ENCODE measurements at places on chromosomes 11 and 22.

- peak; percentile 73 for DNase-seq
Measured at GRCh38 chr22:22342697-22343580, 98.4 kb downstream of the VPREB1 start.

DNA sequence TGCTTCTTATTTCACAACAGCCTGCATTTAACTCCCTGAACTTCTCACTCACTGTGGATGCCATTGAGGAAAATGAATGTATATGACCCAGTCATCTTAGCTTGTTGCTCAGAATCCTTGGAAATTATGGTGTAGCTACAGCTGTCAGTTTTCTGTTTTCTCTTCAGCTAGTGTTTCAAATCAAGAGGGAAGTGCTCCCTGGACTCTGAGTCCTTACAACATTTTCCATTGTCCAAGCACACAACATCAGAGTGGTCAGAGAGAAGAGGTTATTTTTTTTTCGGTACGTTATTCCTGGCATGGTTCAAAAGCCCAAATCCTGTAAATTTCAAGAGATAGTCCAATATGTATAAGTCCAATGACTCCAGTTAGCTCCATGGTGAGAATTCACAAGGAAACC lies 23.6 kb downstream of the MS4A6A start:
- DNase-seq = no peak

DNA sequence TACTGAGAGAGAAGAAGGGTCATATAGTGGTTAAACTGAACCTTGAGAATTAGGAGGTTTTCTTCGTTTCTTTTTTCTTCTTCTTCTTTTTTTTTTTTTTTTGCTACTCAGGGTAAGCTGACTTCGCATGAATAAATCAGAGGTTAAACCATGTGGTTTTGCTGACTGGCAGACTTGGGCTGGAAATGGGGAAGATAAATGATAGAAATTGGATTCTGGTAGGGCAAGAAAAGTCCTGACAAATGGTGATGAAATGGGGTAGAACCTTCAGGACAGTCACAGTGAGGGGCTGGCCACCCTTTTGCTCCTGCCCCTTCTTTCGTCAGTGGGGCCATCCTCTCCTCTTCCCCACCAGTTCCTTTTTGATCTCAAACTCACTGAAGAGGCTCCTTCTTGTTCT lies 1.6 kb upstream of the SWAP70 start:
- no peak for DNase-seq

DNA sequence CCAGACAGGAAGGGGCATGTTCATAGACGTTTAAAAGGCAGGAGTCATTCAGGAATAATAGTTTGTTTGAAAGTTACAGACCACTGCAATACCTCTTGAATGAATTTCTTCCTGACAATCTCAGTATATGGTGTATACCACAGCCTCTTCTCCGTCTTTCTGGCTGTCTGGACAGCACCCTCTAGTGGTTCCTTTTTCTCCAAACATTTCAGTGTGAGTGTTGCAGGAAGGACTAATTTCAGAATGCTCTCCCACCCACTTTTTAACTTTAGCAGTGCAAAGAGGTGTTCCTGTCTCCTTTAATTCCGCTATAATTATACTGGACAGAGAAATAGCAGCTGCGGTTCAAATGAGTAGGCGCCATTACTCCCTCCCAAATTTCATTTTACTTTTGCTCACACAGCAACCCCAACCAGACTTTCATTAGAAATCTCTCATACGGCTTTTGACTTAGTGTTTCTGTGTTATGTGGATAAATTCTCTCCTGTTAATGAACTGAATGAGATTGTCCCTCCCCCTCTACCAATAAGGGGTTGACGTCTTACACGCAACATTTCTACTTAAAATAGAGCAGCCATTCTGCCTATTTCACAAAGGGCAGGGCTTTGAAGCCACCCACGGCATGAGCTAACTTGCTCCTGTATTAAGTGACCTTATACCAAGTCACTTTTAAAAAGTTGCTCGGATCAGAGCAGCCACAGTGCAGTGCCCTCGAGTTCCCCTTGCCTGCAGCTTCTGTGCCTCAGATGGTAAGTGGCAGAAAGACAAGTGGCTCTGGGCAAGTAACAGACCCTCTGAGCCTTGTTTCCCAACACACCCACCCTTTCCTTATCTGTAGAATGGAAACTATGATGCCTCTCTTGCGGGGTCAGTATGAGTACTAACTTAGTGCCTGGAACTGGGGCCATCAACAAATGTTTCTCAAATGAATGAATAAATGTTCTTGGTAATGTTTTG lies 368.6 kb downstream of the OPCML start:
- DNase-seq = peak; percentile 49

DNA sequence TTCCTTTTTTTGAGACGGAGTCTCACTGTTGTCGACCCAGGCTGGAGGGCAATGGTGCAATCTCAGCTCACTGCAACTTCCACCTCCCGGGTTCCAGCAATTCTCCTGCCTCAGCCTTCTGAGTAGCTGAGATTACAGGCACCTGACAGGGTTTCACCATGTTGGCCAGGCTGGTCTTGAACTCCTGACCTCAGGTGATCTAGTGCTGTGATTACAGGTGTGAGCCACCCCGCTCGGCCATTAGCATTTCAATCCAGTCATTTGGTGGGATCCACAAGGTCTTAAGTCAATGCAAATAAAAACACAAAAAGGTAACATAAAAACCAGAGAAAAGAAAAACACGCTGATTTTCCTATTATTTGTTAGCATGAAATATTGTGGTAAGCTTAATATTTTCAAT lies 1227.2 kb upstream of the TENM4 start:
- no peak for DNase-seq

DNA sequence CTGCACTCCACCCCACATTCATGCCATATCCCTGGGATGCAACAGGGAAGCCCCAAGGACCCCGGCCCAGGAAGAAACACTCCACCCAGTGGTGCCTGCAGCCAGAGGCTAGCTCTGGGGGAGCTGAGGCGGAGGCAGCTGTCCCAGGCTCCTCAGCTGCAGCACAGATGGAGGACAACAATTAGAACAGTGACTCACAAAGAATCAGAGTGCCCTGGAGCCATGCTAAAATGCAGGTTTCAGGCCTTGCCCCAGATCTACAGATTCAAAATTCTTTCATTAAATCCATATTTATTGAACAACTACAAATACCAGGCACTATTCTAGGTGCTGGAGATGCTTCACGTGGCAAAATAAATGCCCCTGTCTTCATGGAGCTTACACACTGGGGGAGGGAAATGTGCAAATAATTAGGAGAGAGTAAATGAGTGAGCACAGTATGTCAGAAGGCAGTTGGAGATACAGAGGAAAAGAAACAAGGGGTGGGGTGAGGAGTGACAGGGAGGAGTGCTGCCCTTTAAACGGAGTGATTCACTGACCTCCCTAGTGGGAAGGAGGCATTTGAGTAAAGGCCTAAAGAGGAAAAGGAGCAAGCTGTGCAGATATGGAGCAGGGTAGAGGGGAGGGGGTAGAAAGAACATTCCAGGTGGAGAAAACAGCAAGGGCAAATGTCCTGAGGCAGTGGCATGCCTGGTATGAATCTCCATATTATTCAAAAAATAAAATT lies 73.3 kb upstream of the CSNK2A3 start:
- no peak for DNase-seq

DNA sequence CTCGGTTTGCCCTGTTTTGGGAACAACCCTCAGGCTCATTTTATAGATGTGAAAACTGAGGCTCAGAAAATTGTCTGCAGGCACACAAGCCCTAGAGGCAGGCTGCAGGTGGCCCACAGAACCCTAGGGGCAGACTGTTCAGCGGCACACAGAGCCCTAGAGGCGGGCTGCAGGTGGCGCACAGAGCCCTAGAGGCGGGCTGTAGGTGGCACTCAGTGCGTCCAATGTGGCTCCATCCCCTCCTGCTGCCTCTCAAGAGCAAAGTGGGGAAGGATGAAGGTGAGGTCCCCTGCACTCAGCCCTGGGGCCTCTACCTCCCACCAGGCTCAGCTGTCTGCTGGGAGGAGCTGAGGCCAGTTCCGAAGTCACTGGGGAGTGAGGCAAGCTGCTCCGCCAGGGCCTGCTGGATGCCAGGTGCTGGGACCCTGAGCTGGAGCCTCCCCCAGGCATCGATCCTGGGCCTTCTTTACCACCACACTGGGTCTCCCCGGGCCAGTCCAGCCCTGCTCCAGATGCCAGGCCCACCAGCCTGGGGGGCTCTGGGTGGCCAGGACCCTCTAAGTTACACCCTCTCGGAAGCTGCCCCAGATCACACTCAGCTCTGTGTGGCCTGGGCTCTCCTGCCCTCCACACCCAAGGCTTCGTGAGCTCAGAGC lies 2.3 kb downstream of the ACY3 start:
- DNase-seq = peak; percentile 66

DNA sequence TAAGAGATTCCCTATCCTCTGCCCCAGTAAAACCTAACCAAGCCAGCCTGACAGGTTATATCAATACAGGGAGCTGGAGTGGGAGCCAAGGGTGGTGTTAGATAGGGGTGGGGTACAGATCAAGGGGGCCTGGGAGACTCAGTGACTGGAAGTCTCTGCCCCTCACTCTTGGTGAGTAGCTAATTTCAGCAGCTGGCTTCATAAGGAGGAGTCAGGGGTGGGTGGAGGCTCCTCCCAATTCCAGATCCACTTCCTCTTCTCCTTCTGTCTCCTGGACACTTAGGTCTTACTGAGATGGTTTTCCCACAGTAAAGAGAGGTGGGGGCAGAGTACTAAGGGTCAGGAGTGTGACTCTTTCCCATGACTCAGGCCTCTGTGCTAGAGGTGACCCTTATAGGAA lies 1.1 kb upstream of the VSIG2 start:
- no peak for DNase-seq

GRCh38 chr11:34706709-34707461 lies 86.0 kb downstream of the EHF start:
- no peak for DNase-seq

DNA sequence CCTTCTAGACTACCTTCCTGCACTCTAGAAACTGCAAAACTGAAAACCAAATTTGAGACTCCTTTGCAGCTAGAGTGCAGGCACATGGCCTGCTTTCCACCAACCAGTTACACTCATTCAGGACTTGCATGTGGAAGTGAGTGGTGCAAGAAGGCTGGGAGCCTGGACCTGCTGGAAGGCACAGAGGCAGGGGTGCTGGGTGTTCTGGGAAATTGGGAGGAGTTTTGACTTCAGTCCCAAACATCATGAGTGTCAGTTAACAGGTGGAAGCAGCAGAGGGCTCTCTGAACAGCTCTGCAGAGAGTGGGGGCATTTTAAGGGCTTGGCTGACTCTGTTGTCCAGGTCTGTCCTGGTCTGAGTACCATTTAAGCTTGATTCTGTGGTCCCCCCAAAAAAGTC lies 49.3 kb upstream of the SYT13 start:
- no peak for DNase-seq

GRCh38 chr11:75677909-75678308 lies 9.1 kb upstream of the MAP6 start:
- DNase-seq = peak; percentile 10

DNA sequence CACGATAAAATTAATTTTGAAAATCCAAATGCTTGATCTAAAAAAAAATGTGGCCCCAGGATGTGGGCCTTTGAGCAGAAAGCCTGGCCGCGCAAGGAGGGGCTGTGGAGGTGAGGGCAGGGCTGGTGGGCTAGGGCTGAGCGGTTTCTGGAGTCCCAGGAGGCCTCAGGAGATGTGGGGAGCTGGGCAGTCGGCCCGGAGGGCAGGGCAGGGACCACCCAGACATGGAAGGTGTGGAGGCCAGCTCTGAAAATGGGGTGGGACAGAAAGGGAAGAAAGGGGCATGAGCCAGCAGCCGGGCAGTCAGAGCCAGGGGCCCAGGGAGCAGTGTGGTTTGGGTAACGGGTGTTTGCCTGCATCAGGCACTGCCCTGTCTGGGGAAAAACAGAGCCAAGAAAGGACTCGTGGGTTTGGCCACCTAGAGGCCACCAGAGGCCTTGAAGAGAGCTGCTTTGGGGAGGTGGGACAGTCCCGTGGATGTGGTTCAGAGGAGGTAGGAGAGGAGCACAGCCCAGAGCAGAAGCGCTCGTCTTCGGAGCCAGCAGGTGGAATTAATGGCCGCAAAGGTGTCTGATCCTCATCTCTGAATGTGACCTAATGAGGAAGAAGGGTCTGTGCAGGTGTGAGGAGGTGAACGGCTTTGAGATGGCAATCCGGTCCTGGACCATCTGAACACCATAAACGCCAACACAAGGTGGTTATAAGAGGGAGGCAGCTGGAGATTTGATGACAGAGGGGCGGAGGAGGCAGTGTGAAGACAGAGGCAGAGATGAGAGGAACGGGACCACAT lies 50.2 kb downstream of the IGF2 start:
- no peak for DNase-seq

DNA sequence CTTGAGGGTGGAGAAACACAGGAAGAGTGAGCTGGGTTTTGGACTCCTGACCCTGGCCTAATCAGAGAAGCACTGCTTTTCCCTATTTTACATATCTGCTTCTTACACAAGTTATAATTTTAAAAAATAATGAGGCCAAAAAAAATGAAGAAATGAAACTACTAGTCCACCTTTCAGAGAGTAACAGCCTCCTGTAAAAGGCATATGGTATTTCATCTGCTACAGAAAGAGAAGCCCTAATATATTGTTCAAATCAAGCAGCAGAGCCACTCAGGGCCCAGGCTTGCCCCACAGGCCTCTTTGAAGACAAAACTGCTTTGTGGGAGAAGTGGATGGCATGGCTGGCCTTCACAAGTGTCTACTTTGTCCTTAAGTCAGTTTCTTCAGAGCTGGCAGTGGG lies 10.0 kb downstream of the DIXDC1 start:
- no peak for DNase-seq

GRCh38 chr11:65503949-65504673 lies 5.3 kb downstream of the MALAT1 start:
- peak; percentile 41 for DNase-seq

DNA sequence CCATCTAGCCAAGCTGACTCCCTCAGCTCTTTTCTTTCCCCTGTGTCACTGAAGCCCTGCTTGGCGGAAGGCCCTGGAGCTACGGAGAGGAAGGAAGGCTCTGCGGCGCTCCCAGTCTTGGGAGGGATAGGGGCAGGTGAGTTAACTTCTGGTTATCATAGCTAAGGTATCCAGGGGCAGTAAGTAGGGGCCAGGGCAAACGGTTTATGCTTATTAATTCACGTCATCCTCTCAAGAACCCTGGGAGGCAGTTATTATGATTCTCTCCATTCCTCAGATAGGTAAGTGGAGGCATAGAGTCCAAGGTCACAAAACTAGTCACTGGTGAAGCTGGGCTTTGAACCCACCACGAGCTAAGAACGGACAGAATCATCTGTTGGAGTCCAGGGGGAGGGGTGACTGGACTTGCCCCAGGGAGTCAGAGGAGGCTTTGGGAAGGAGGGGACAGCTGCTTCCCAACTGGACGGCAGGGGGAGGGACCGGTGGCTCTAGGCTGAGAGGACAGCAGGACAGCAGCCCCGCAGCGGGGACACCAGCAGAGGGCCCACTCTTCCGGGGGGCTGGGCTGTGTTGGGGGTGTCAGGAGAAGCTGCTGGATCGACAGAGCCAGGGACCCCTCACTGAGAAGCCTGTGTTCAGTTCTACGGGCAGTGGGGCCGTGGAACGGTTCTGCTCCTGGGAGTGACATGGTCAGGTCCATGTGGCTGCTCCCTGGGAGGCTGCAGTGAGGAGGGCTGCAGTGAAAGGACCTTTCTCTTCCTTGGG lies 3.5 kb downstream of the BAIAP2L2 start:
- DNase-seq = no peak

GRCh38 chr11:96579656-96580055 lies 189.8 kb downstream of the JRKL start:
- DNase-seq = no peak

Data from NCI-H146 (cell line).